ENCODE measurements at places on chromosomes 7 and 10.

GRCh38 chr7:7536396-7537019, 835 bp upstream of the COL28A1 start:
- DNase-seq, result no peak

DNA sequence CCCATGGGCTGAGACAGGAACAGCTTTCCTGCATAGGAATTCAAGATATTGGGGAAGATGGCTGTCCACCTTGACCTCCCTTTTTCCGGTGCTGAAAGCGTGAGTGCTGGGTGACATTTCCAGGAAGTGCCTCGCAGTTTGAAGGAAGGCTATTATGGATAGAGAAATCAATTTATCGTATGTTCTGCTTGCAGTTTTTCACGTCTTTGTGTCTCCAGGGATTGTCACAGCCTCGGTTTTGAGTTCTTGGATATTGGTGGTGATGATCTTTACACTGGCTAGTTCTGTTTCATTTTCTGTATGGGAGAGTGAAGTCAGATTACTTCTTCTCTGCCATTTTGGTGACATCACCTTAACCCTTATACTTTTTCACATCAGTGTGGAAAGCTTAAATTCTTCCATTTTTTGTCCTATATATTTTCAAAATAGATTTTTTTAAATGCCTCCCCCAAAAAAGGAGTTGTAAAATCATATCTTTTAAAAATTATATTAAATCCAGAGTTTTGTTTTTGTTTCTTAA, 102.5 kb upstream of the APBB1IP start:
- no peak for DNase-seq

DNA sequence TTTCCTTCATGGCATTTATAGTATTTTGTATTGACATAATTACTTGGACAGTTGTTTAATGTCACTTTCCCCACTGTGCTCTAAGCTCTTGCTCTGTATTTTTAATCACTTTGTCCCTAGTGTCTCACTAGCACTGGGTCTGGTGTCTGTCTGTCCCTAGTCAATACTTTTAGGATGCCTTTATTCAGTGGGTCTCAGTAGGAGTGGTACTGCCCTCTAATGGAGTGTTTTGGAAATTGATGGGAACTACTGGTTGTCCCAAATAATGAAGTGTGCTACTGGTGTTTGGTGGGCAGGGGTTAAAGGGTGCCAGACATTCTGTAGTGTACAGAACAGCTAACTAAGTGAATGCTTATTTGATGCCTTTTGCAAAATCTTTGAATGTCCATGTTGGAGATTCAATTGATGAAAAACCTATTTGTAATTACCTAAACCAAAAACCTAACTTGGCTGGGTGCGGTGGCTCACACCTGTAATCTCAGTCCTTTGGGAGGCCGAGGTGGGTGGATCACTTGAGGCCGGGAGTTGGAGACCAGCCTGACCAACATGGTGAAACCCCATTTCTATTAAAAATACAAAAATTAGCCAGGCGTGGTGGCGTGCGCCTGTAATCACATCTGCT, 33.3 kb downstream of the CDK14 start:
- DNase-seq, result peak; percentile 62

- DNase-seq, result peak; percentile 95
Measured at GRCh38 chr10:93334901-93335327, 147.2 kb downstream of the MYOF start.

GRCh38 chr10:60958892-60959601, 15.1 kb upstream of the RHOBTB1 start:
- peak; percentile 24 for DNase-seq

DNA sequence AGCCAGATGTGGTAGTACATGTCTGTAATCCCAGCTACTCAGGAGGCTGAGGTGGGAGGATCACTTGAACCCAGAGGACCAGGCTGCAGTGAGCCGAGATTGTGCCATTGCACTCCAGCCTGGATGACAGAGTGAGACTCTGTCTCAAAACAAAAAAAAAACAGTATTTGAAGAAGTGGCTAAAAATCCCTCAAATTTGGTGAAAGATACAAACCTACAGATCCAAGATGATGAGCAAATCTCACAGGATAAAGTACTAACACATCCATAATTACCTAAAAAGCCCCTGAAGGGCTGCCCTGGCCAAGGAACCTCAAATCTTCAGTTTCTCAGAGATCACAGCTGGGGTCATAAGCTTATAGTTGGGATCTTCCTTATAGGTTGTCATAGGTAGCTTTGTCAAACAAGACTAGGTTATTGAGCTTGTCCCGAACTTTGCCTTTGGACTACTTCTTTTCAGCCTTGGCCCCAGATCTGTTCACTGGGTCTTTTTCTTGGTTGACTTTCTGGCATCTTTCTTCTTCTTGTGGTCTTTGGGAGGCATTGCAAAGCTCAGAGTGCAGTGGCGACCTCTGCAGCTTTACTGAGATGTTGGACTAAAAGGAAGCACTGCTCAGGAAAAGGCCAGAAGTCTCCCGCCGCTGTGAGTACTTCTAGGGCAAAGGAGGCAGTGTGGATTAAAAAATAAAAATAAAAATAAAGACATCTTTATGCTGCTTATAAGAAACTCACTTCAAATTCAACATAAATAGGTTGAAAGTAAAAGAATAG, 28.6 kb upstream of the SAR1A start:
- DNase-seq, result no peak

DNA sequence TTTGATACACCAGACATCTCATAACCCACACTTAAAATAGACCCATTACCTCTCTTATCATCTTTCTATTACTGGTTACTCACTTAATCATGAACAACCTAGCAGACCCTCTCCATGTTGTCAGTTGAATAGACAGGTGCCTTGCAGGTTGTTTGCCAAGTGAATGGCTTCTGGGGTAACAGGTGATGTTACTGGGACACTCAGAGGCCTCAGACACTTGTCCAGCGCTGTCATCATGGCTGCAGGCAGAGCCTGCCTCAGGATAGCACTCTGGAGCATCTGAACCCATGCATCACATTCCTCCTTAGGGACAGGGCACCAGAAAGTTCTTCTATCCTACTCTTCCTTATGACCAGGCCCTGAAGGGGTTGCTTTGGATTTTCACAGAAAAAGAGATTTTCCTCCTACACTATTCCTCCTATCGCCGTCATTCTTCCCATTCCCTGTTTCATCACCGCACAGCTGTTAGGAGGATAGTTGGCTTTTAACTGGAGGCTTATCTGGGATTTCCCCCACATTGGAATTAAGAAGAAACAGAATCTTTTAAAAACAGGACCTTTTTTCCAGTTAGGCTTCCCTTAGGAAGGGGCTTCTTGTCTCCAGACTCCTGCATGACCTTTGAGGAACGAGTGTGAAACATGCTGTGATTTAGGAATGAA, 182.1 kb downstream of the VTI1A start:
- no peak for DNase-seq

DNA sequence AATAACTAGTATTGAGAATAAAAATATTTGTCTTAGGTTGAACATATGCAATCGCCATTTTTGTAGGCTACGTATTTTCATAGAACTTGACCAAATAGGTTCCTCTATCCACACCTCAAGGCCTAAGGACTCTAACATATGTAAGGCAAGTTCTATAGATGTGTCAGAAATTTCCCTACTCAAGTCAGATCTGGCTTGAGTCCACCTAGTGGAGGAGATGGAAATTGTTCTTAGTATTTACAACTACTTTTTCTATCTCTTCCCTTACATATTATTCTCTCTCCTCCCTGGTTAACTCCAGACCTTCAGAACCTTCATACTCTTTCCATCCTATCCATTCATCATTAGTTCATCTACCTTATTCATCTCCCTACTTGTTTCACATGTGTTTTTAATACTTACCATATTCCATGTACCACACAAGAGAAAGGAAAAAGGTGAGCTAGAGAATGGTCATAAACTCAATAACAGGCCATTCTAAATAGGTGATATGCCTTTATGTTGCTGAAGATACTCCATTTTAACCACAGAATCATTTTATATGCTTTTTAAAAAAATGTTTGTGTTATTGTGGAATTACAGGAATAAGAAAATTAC, 174.5 kb upstream of the HDAC9 start:
- DNase-seq, result peak; percentile 46

- no peak for DNase-seq
Measured at GRCh38 chr10:97116462-97117162, 69.1 kb downstream of the SLIT1 start.

DNA sequence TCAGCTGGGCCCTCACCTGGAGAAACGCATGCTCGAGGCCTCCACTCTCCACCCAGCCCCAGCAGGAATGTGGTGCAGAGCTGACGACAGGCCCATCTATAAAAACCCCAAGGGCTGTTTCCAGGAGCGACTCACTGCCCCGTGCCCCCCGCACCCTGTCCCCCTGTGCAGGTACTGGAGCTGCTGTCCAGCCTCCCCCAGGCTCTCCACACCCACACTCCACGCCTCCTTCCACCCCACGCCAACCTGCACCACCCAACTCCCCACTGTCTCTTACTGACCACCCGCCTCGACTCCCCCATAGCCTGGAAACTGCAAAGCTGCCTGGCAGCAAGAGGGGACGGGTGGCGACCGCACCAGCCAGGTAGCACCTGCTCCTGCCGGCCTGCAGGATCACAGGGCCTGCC, 43.3 kb downstream of the DIP2C start:
- no peak for DNase-seq

- peak; percentile 96 for DNase-seq
Measured at GRCh38 chr10:102503264-102504178, at the start of gene SUFU. TSS of gene SUFU (plus strand) at chr10:102503972. CDS start at chr10:102504153, 181 bp downstream.

DNA sequence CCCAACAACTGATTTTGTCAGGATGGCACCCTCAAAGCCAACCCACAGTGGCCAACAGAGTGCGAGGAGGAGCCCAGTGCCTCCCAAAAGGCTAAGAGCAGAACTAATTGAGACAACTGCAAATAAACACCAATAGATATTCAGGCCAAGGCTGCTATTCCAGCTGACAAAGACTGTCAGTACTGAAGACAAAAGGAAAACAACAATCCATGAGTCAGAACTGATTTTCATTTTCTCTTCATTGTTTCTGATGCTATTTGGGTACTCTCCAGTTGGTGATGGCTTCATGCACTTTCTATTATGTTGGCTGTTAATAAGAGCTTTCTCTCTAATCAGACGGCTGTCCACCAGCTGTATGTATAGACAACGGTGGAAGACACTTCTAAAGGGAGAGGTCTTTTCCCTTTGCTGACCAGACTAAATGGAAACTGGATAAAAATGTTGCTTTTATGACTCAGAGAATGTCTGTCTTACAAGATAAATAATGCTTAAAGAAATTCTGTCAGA, 515.9 kb downstream of the PARD3 start:
- DNase-seq, result peak; percentile 27

DNA sequence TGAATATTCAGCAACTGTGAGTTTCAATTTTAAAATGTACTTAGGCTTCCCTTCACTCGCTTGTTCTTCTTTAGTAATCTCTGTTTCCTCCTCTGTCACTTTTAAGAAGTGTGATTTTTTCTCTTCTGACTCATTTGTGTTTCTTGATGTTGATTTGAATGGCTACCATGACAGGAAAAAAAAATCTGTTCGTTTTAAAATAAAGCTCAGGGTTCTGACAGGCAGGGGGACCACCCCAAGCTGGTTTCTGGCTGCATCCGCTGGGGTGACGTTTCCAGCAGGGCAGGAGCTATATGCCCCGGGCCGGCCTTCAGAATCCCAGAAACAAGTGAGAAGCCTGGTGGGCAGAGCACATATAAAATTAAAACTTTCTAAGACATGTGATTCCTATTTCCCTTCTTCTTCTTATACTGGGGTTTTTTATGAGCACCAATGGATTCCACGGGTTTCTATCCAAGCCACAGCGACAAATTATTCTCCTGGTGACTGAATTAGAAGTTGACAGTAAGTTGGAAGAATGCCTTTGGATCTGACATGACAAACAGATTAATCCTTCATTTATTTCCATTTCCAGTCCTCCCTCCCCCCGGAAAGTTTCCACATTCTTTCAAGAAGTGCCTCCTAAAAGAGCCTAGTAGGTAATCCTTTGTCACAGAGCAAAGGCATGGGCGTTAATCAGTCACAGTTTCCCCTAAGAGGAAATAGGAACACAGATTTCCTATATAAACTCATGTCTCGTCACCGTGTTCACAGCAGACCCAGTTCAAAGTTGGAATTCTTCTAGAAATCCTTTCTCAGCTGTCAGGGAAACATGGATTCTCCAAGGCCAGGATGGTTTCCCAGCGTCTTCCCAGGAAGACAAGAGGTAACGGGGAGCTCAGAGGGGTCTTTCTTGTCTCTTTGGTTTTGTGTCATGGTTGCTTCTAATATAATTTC, 79.9 kb downstream of the PTPRE start:
- peak; percentile 89 for DNase-seq

- peak; percentile 68 for DNase-seq
Measured at GRCh38 chr10:113047963-113048781, 98.1 kb downstream of the TCF7L2 start.

Data from M059J (cell line).